ENCODE measurements at places on chromosomes 13 and 19.

GRCh38 chr13:95552208-95552538, 347 bp upstream of the CLDN10 start:
- no peak for DNase-seq

DNA sequence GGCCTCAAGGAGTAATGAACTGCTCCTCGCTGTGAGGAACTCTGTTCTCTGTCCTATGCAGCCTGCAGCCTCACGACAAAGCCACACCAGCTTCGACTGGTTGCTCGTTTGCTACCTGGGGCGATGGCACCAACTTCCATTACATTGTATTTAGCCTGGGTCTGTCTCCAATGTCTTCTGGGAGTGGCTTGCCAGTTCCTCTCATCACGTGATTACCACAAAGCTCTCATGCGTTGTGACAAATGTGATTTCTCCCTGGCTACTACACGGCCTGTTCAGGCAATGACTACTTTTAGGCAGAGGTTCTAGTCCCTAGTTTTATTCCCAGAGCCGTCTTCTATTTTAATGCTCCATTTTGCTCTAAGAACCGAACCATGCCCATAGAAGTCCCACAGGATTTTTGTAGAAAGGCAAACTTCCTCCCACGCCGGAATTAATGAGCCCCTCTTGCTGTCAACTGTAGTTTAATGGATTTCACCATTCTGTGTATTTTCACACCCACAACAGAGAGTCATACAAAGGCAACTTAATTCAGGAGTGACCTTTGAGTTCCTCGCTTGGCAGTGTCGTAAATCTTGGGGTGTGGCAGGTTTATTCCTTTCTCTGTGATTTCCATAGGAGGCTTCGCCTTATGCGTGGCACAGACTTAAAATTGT, 351.9 kb downstream of the EFNB2 start:
- no peak for DNase-seq

DNA sequence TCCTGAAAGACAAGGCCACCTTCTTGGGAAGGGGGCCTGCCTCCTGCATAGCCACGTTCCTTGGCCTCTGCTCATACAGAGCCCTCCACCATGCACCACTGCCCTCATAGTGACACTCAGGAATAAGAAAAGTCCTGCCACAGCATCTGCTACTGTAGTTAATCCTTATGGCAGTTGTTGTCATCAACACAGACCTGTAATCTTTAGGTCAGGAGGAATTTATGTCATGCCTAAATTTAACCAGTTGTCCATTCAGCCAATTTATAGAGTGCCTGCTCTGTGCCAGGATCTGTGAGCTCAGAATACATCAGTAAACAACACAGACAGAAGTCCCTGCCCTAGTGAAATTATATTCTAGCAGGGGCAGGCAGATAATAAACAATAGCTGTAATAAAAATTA, 44.4 kb downstream of the FAM124A start:
- no peak for DNase-seq

- no peak for DNase-seq
Measured at GRCh38 chr13:45162194-45162593, 38.7 kb downstream of the KCTD4 start.
